Endodermal cell (in vitro differentiated cells): ENCODE measurements at places on chromosomes 3 and 15. TPM values are rescaled to one million over a fixed set of nuclear protein-coding genes. Genes with fewer than 3 reads are reported as not detected.

GPR176 gene
- 31.1 and 39.3 TPM in 2 replicates for total RNA-seq

HPS3 gene
- 17.7 to 28.7 TPM (median 24.7 TPM) in 3 replicates for total RNA-seq

DNA sequence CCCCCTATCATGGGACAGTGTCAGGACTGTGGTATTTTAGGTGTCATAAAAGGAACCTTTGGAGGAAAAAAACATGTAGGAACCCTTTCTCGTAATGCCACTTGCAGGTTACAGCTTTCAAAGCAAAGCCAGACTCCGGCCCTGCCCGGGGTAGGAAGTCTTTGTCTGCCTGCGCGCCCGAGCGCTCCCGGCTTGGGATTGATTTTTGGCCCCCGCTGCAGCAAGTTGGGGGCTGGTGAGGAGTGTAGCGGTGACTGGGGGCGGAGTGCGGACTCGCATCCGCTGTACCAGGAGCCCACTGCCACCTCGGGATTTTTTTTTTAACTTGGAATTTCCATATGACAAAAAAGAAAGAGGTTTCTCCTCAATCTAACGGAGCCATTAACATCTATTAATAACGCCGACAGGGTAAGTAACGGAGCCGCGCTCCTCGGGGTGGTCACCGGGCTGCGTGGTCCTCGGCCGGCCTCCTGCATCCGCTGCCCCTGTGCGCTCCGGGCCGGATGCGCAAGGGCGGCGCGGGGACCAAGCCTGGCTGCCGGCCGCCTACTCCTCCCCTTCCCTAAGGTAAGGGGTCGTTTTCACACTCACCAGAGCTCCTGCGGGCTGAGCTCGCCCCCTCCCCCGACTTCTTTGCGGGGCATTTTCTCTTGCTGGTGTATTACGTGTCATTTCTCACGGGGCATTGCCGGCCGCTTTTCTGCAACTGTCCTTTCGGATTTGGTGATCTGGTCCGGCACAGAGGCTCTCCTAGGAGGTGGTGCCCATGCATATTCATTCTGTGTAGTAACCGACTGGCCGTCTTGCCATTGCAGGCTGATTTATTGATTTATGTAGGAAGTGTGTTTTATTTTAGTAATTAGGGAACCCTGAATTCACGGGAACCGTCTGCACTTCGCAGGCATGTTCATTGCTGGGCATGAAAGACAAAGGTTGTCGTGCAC lies 219.8 kb upstream of the TOPAZ1 start:
- peaks cover 3% of the 10 kb centered on the region for H3K4me1 ChIP-seq
- H3K36me3 ChIP-seq = no peaks in the 10 kb centered on the region
- H3K27ac ChIP-seq = peak overlapping the region; percentile 5
- peaks cover 73% of the 10 kb centered on the region for H3K27me3 ChIP-seq

DNA sequence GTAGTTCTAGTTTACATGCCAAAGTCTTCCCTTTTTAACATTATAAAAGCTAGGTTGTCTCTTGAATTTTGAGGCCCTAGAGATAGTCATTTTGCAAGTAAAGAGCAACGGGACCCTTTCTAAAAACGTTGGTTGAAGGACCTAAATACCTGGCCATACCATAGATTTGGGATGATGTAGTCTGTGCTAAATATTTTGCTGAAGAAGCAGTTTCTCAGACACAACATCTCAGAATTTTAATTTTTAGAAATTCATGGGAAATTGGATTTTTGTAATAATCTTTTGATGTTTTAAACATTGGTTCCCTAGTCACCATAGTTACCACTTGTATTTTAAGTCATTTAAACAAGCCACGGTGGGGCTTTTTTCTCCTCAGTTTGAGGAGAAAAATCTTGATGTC lies 21.3 kb downstream of the SLC35A5 start:
- H3K27me3 ChIP-seq = no peaks in the 10 kb centered on the region
- peaks cover 49% of the 10 kb centered on the region for H3K36me3 ChIP-seq
- H3K4me1 ChIP-seq = no peaks in the 10 kb centered on the region
- no peak overlapping the region for H3K4me3 ChIP-seq

- DNase-seq = no peak
- H3K4me1 ChIP-seq = peaks cover 5% of the 10 kb centered on the region
- H3K4me3 ChIP-seq = no peak overlapping the region
- H3K27ac ChIP-seq = no peak overlapping the region
Observed at GRCh38 chr3:100526613-100527346, 34.4 kb downstream of the TMEM45A start.

NR1I2 gene
- 0.18 and 0.29 TPM in 2 replicates for total RNA-seq

DNA sequence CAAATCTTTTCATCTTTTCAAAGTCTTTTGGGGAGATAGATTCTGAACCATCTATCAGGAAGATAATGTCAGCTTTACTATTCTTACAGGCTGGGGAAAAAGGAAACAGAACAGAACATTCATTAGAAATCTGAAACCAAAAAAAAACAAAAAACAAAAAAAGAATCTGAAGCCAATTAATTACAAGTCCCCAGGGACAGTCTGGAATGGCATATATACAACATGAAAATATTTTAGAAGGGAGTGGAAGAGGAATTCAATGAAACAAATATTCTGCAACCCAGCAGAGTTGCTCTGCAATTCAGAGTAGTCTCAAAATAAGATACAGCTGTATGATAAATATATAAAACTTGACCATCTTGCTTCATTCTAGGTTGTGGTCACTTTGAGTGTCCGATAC lies 41.7 kb upstream of the CAPN7 start:
- H3K36me3 ChIP-seq = no peaks in the 10 kb centered on the region
- H3K27ac ChIP-seq = no peak overlapping the region
- H3K27me3 ChIP-seq = peaks cover 9% of the 10 kb centered on the region
- no peak for DNase-seq
- no peaks in the 10 kb centered on the region for H3K4me1 ChIP-seq

DNA sequence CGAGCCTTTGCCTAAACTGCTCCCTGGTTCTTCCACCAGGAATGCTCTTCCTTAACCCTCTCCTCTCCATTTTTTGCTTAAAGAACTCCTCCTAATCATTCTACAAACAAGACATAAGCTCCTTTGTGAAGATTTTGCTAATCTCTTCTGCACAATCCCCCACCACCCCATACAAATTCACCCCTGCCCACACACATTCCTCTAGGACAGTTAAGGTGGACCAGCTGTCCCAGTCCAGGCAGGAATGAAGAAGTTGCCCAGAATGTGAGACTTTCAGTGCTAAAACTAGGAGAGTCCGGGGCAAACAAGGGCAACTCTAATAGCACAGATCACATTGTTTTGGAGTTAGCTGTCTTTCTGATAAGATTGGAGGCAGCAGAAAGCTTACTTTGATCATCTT lies 13.9 kb upstream of the FAM174B start:
- H3K4me1 ChIP-seq = peaks cover 42% of the 10 kb centered on the region
- H3K27ac ChIP-seq = no peak overlapping the region
- no peaks in the 10 kb centered on the region for H3K36me3 ChIP-seq
- H3K4me3 ChIP-seq = peak overlapping the region; percentile 38

- H3K36me3 ChIP-seq = no peaks in the 10 kb centered on the region
- no peak overlapping the region for H3K27ac ChIP-seq
- no peak for DNase-seq
- H3K4me1 ChIP-seq = no peaks in the 10 kb centered on the region
- H3K27me3 ChIP-seq = no peaks in the 10 kb centered on the region
Observed at GRCh38 chr3:20682573-20682972, 496.6 kb upstream of the SGO1 start.

DNA sequence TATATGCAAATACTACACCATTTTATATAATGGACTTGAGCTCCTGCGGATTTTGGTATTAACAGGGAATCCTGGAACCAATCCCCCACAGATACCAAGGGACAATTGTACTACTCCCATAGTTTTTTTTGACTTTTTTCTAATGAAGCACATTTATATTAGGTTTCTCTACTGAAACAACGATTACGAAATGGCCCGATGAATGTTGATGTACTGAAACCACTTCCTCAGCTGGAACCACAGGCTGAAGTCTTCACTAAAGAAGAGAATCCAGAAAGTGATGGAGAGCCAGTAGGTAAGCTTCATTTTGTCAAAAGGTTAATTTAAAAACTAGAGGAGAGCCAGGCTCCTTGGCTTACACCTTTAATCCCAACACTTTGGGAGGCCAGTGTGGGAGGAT lies 121.5 kb upstream of the LRRFIP2 start:
- no peak overlapping the region for H3K27ac ChIP-seq
- DNase-seq = no peak
- no peaks in the 10 kb centered on the region for H3K27me3 ChIP-seq
- H3K36me3 ChIP-seq = peaks cover 80% of the 10 kb centered on the region
- no peaks in the 10 kb centered on the region for H3K4me1 ChIP-seq

- no peak overlapping the region for H3K4me3 ChIP-seq
- no peak for DNase-seq
- H3K27ac ChIP-seq = no peak overlapping the region
- H3K4me1 ChIP-seq = peaks cover 5% of the 10 kb centered on the region
- no peaks in the 10 kb centered on the region for H3K36me3 ChIP-seq
- H3K27me3 ChIP-seq = no peaks in the 10 kb centered on the region
Observed at GRCh38 chr3:160384639-160385318, 14.2 kb downstream of the IFT80 start.

GRCh38 chr3:60610441-60611112 lies 640.7 kb downstream of the FHIT start:
- no peak for DNase-seq
- H3K36me3 ChIP-seq = no peaks in the 10 kb centered on the region
- H3K27ac ChIP-seq = no peak overlapping the region
- no peaks in the 10 kb centered on the region for H3K4me1 ChIP-seq
- no peaks in the 10 kb centered on the region for H3K27me3 ChIP-seq

- H3K4me1 ChIP-seq = no peaks in the 10 kb centered on the region
- H3K27me3 ChIP-seq = no peaks in the 10 kb centered on the region
- no peak for DNase-seq
- H3K27ac ChIP-seq = no peak overlapping the region
- no peak overlapping the region for H3K4me3 ChIP-seq
Observed at GRCh38 chr3:144677103-144677502, 705.5 kb downstream of the DIPK2A start.

ADAMTS9 gene
- total RNA-seq = 9.5 and 16.1 TPM in 2 replicates

GRCh38 chr15:31016446-31016915 lies 25.1 kb upstream of the MTMR10 start:
- H3K4me1 ChIP-seq = no peaks in the 10 kb centered on the region
- H3K27me3 ChIP-seq = no peaks in the 10 kb centered on the region
- no peak overlapping the region for H3K27ac ChIP-seq
- DNase-seq = no peak

SKOR1 gene
- 0.16 to 0.51 TPM (median 0.23 TPM) in 3 replicates for total RNA-seq

DNA sequence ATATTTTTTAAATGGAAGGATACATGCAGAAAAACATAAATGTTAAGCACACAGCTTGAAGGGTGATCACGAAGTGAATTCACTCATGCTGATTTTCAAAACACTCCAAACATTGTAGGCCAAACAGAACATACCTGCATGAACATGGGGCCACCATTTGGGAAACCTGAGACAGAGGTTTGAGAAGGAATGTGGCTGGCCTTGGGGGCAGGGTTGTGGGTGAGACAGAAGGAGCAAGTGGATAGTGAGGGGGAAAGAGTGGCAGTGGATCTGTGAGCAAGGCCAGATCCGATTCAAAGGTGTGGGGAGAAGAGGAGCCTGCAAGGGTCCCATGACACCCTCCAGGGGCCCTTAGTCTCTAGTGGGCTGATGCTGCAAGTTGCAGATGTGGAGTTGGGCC lies 94.9 kb downstream of the HMG20A start:
- no peaks in the 10 kb centered on the region for H3K27me3 ChIP-seq
- H3K4me1 ChIP-seq = no peaks in the 10 kb centered on the region
- no peak overlapping the region for H3K27ac ChIP-seq
- no peak overlapping the region for H3K4me3 ChIP-seq

DNA sequence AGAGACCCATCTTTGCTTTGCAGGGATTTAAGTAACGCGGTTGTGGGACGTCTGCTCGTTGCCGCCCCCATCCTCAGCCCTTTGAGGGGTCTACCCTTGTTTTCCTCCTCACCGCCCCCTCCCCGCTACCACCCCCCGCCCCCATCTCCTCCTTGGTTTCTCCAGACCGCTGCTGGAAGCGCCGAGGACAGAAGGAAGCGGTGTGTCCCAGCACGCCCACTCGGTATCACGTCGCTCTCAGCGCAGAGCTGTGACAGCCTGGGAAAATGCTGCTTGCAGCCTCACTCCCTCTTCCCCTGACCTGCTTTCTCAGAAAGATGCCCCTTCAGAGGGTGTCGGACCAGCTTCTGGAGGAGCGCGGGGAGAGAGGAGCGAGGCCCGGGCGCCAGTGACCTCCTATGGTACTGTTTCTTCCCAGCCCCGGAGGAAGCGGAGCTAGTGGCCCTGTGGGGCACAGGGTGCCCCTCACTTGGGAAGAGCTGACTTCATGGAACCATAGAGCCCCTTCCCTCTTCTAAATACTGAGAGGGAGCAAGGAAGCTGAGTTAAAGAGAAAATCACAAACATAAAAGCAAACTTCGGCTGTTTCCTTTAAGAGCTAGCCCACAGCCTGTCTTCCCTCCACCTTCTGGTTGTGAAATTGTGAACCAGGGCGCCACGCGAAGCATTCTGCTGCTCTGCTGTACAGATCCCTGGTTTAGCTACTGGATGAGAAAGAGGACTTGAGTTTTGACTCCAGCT lies 698 bp downstream of the IL1RAP start:
- no peak overlapping the region for H3K27ac ChIP-seq
- no peaks in the 10 kb centered on the region for H3K36me3 ChIP-seq
- H3K27me3 ChIP-seq = peaks cover 68% of the 10 kb centered on the region
- no peaks in the 10 kb centered on the region for H3K4me1 ChIP-seq

DNA sequence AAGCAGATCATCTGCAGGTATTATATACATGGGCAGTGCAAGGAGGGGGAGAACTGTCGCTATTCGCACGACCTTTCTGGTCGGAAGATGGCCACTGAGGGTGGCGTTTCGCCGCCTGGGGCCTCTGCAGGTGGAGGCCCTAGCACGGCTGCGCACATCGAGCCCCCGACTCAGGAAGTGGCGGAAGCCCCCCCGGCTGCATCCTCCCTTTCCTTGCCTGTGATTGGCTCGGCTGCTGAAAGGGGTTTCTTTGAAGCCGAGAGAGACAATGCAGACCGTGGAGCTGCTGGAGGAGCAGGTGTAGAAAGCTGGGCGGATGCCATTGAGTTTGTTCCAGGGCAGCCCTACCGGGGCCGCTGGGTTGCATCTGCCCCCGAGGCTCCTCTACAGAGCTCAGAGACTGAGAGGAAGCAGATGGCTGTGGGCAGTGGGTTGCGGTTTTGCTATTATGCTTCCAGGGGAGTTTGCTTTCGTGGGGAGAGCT lies 639 bp downstream of the MKRN3 start:
- H3K4me1 ChIP-seq = no peaks in the 10 kb centered on the region
- no peaks in the 10 kb centered on the region for H3K27me3 ChIP-seq
- H3K4me3 ChIP-seq = no peak overlapping the region
- peak overlapping the region; percentile 91 for H3K27ac ChIP-seq

IL5RA gene
- not detected in 2 replicates for total RNA-seq

GRCh38 chr15:78540871-78541743 lies 863 bp downstream of the PSMA4 start:
- peaks cover 43% of the 10 kb centered on the region for H3K36me3 ChIP-seq
- DNase-seq = no peak
- no peaks in the 10 kb centered on the region for H3K27me3 ChIP-seq
- H3K4me1 ChIP-seq = no peaks in the 10 kb centered on the region

DNA sequence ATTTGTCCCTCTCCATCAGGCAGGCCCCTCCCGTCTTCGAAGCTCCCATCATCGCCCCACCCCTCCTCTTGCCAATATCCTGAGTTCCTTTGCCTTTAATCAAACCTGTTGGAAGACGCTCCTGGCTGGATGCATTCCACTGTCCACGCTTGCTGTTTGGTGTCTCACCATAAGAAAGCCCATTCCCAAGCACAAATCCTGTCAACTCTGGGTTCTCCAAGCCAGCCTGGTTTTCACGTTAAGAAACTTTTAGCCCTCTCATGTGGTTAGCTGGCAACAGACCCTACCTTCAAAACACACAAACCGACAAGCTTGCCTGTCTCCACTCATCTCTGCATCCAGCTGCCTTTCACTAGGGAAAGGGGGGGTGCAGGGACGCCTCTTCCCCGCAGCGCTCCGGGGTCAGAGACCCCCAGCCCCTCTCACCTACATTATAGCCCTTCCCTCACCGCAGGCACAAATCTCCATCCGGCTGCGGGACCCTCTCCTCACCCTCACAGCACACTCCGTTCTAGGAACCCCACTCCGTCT lies 1.1 kb downstream of the GORASP1 start:
- no peaks in the 10 kb centered on the region for H3K36me3 ChIP-seq
- H3K27ac ChIP-seq = no peak overlapping the region
- peak overlapping the region; percentile 92 for H3K4me3 ChIP-seq
- no peaks in the 10 kb centered on the region for H3K4me1 ChIP-seq
- no peaks in the 10 kb centered on the region for H3K27me3 ChIP-seq
